Psoas muscle (tissue), 8 donors: ENCODE measurements at places on chromosomes 6 and 20. TPM values are rescaled to one million over a fixed set of nuclear protein-coding genes. Genes with fewer than 3 reads are reported as not detected.

Gene HLA-DQA2
- total RNA-seq: 1.8 TPM

- no peak for DNase-seq
These were observed 148.4 kb upstream of the TOP1 start for GRCh38 chr20:40880063-40880728.

DNA sequence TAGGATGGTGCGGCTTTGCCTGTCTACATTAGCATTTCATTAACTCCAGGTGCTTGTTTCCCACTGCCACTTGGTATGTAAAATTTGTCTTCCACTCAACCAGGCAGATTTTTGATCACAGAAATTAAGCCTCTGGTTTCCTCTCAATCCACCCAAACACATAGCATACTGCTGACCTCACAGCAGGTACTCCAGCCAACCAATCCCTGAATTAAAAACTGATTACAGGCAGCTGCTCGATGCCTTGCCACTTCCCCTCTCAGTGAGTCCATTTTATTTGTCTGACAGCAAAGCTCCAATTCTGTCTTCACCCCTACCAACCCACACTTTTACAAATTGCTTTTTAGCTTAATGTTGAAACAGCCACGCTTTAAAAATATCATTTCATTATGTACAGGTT is 95.2 kb downstream of the PLCB1 start:
- no peak for DNase-seq

GRCh38 chr20:34495307-34495706 is 20.9 kb upstream of the DYNLRB1 start:
- no peak for DNase-seq
